Ovary (tissue), 10 donors: ENCODE measurements at places on chromosomes 3 and 15. TPM values are rescaled to one million over a fixed set of nuclear protein-coding genes. Genes with fewer than 3 reads are reported as not detected.

GRCh38 chr15:48794697-48795134 is 16.2 kb downstream of the CEP152 start:
- no peak overlapping the region for H3K4me3 ChIP-seq
- H3K27me3 ChIP-seq: no peaks in the 10 kb centered on the region
- H3K4me1 ChIP-seq: no peaks in the 10 kb centered on the region
- H3K27ac ChIP-seq: no peak overlapping the region

DNA sequence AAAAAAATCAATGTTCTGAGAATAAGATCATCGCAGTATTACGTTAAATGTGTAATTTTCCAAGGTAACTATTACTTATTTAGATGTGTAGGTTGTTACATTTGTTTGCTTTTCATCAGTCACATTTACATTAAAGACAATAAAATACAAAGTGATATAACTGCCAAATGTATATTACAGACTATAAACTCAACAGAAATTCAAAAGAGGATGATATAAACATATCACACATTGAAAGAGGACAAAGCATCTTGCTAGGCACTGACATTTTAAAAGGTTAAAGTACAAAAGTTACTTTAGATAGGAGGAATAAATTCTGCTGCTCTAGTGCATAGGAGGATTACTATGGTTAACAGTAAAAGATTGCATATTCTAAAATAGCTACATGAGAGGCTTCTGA is 16.1 kb downstream of the VGLL4 start:
- peaks cover 21% of the 10 kb centered on the region for H3K4me1 ChIP-seq
- H3K4me3 ChIP-seq: no peak overlapping the region
- no peak for DNase-seq

DNA sequence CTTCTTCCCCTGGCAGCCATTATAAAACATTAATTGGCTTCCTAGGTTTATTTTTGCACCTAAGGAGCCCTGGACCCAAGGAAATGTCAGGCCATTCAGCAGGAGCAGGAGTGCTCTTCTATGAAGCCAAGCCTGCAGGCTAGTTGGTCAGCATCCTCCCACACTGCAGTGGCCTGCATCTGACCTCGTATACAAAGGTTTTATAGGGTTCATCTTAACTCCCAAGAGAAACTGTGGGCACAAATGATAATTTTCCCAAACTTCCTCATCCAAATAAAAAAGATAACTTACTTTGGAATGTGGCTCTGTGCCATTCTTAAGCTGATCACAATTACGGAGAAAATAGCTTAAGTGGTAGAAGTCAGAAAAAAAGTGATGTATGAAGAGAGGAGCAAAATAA is 19.4 kb downstream of the PLSCR1 start:
- DNase-seq: no peak
- no peak overlapping the region for H3K27ac ChIP-seq
- no peaks in the 10 kb centered on the region for H3K36me3 ChIP-seq
- no peaks in the 10 kb centered on the region for H3K4me1 ChIP-seq

GRCh38 chr3:136070953-136071949 is 105.7 kb downstream of the PPP2R3A start:
- H3K4me3 ChIP-seq: no peak overlapping the region
- H3K4me1 ChIP-seq: peaks cover 2% of the 10 kb centered on the region
- H3K27ac ChIP-seq: no peak overlapping the region
- H3K27me3 ChIP-seq: no peaks in the 10 kb centered on the region

- no peaks in the 10 kb centered on the region for H3K36me3 ChIP-seq
- DNase-seq: no peak
- no peaks in the 10 kb centered on the region for H3K4me1 ChIP-seq
- no peaks in the 10 kb centered on the region for H3K27me3 ChIP-seq
Measured at GRCh38 chr15:47405365-47406162, 311.7 kb upstream of the SEMA6D start.

GRCh38 chr15:71547011-71547410 is 263.3 kb upstream of the NR2E3 start:
- H3K4me3 ChIP-seq: no peak overlapping the region
- H3K4me1 ChIP-seq: no peaks in the 10 kb centered on the region
- H3K27me3 ChIP-seq: no peaks in the 10 kb centered on the region
- H3K27ac ChIP-seq: no peak overlapping the region
- DNase-seq: no peak
- H3K36me3 ChIP-seq: no peaks in the 10 kb centered on the region

- H3K4me1 ChIP-seq: peaks cover 6% of the 10 kb centered on the region
- no peaks in the 10 kb centered on the region for H3K27me3 ChIP-seq
- no peaks in the 10 kb centered on the region for H3K36me3 ChIP-seq
- DNase-seq: no peak
- H3K4me3 ChIP-seq: no peak overlapping the region
Measured at GRCh38 chr15:59685737-59686297, 3.3 kb downstream of the BNIP2 start.

DNA sequence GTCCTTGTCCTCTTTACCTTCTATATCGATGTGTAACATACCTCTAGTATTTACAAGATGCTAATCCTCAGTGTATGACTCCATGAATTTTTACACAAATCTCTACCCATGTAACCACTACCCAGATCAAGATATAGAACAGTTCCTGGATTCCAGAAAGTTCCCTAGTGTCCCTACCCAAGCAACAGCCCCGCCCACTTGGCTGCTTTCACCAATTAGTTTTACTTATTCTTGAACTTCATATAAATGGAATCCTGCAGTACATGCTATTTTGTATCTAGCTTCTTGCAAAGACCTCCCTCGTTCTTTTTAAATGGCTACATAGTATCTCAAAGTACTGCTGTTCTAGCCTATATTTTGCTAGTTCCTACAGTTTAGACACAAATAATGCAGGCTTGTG is 33.0 kb downstream of the CD276 start:
- H3K36me3 ChIP-seq: no peaks in the 10 kb centered on the region
- DNase-seq: no peak
- no peak overlapping the region for H3K27ac ChIP-seq
- no peak overlapping the region for H3K4me3 ChIP-seq

GRCh38 chr3:133991637-133992036 is 38.1 kb downstream of the SLCO2A1 start:
- no peak overlapping the region for H3K27ac ChIP-seq
- H3K27me3 ChIP-seq: no peaks in the 10 kb centered on the region
- no peaks in the 10 kb centered on the region for H3K36me3 ChIP-seq
- DNase-seq: no peak
- H3K4me1 ChIP-seq: no peaks in the 10 kb centered on the region

DNA sequence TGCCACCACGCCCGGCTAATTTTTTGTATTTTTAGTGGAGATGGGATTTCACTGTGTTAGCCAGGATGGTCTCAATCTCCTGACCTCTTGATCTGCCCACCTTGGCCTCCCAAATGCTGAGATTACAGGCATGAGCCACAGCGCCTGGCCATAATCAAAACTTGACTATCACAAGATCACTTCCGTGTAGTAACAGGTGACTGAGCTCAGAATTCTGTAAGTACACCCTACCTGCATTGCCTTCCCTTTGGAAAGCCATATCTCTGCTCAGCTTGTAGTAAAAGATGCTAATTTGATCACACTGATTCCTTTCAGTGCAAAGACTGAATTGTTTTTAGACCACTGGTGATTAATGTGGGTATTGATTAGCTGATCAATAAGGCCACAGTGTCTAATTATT is 167.1 kb downstream of the SHOX2 start:
- H3K27me3 ChIP-seq: no peaks in the 10 kb centered on the region
- no peak overlapping the region for H3K27ac ChIP-seq
- H3K4me1 ChIP-seq: no peaks in the 10 kb centered on the region
- H3K4me3 ChIP-seq: no peak overlapping the region
- H3K36me3 ChIP-seq: no peaks in the 10 kb centered on the region

DNA sequence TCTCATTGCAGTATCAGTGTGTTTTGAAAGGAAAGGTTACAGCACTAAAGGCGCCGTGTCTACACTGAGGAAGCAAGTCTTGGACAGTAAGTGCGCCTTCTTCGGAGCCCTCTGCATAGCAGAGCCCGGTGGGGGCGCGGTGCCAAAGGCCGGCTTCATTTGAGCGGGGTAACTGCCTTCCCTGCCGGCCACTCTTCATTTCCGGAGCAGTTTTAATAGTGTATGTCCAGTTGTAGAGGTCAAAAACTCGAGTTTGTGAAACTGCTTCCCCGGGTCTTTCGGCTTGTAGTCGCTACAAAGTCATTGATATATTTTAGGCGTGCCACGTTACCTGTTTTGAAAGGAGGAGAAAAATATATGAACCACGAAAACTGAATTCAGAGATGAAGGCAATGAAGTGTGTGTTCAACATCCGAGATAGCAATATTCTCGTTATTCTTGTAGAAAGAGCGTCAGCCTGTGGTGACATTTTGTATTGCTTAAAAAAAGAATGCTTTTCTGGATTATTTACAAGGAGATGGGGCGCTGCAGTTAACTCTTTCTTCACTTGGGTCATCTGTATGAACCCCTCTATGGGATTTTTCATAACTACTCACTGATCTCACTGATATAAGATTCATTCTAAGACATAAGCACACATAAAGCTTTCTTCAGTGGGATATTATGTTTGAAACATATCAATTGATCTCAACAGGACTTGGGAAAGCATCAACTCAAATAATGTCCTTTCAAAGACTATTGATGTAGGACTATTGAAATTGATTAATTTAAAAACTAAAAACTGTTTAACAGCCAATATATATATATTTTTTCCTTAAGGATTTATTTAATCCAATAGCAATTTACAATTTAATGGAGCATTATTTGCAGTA is 3.0 kb downstream of the ALCAM start:
- peak overlapping the region; percentile 67 for H3K4me3 ChIP-seq
- H3K27ac ChIP-seq: no peak overlapping the region
- no peaks in the 10 kb centered on the region for H3K27me3 ChIP-seq
- no peaks in the 10 kb centered on the region for H3K4me1 ChIP-seq

GRCh38 chr3:20055020-20055775 is 15.0 kb downstream of the KAT2B start:
- no peak for DNase-seq
- H3K27ac ChIP-seq: no peak overlapping the region
- no peak overlapping the region for H3K4me3 ChIP-seq

- no peaks in the 10 kb centered on the region for H3K4me1 ChIP-seq
- no peak overlapping the region for H3K4me3 ChIP-seq
- H3K36me3 ChIP-seq: no peaks in the 10 kb centered on the region
- DNase-seq: no peak
Measured at GRCh38 chr15:46525984-46526725, 891.3 kb downstream of the SQOR start.

DNA sequence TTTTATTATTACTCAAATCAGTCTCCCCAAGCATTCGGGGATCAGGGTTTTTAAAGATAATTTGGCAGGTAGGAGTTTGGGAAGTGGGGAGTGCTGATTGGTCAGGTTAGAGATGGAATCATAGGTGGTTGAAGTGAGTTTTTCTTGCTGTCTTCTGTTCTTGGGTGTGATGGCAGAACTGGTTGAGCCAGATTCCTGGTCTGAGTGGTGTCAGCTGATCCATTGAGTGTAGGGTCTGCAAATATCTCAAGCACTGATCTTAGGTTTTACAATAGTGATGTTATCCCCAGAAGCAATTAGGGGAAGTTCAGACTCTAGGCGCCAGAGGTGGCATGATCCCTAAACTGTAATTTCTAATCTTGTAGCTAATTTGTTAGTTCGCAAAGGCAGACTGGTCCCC is 20.6 kb upstream of the TRANK1 start:
- no peak overlapping the region for H3K27ac ChIP-seq
- H3K4me3 ChIP-seq: no peak overlapping the region
- DNase-seq: no peak
- H3K27me3 ChIP-seq: no peaks in the 10 kb centered on the region
- H3K36me3 ChIP-seq: no peaks in the 10 kb centered on the region

- H3K36me3 ChIP-seq: no peaks in the 10 kb centered on the region
- peak; percentile 70 for DNase-seq
- H3K4me3 ChIP-seq: no peak overlapping the region
- peak overlapping the region; percentile 53 for H3K27ac ChIP-seq
- H3K4me1 ChIP-seq: peaks cover 35% of the 10 kb centered on the region
Measured at GRCh38 chr15:31338879-31339557, 12.4 kb downstream of the KLF13 start.

GRCh38 chr3:194054540-194054939 is 81.4 kb upstream of the HES1 start:
- H3K4me1 ChIP-seq: peaks cover 1% of the 10 kb centered on the region
- H3K4me3 ChIP-seq: no peak overlapping the region
- no peak overlapping the region for H3K27ac ChIP-seq
- H3K36me3 ChIP-seq: no peaks in the 10 kb centered on the region

- H3K27me3 ChIP-seq: no peaks in the 10 kb centered on the region
- peak overlapping the region; percentile 94 for H3K4me3 ChIP-seq
Measured at GRCh38 chr3:9732080-9732739, 675 bp downstream of the BRPF1 start.

GRCh38 chr3:45479621-45480035 is 91.3 kb downstream of the LARS2 start:
- no peak overlapping the region for H3K4me3 ChIP-seq
- no peaks in the 10 kb centered on the region for H3K4me1 ChIP-seq
- no peak overlapping the region for H3K27ac ChIP-seq
- H3K27me3 ChIP-seq: no peaks in the 10 kb centered on the region
- no peak for DNase-seq
- no peaks in the 10 kb centered on the region for H3K36me3 ChIP-seq

DNA sequence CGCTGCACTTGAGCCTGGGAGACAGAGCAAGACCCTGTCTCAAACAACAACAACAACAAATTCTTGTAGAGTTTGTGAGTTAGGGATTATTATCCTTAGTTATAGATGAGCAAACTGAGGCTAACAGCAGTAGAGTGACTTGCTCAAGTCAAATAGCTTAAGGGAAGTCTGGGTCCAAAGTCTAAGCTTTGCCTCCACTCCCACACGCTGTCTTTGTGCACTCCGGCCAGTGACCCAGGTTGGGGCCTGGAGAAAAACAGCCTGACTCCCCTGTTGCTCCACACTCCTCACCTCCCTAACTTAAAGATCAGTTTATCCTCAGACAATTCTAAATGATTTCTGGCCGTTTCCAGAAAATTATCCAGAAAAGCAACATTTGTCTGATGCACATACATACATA is 9.2 kb upstream of the SIN3A start:
- no peaks in the 10 kb centered on the region for H3K27me3 ChIP-seq
- H3K4me1 ChIP-seq: no peaks in the 10 kb centered on the region
- H3K27ac ChIP-seq: no peak overlapping the region
- H3K36me3 ChIP-seq: no peaks in the 10 kb centered on the region
- DNase-seq: no peak
- no peak overlapping the region for H3K4me3 ChIP-seq

Gene WDR93
- 0.33 TPM for polyA plus RNA-seq

Gene PDE12
- polyA plus RNA-seq: 7.3 TPM

Gene WNT7A
- not detected for polyA plus RNA-seq

Gene ACP3
- 8.5 TPM for polyA plus RNA-seq

Gene CD86
- 8.7 TPM for polyA plus RNA-seq
